ENCODE measurements at places on chromosomes 11 and 22. TPM values are rescaled to one million over a fixed set of nuclear protein-coding genes. Genes with fewer than 3 reads are reported as not detected.

DNA sequence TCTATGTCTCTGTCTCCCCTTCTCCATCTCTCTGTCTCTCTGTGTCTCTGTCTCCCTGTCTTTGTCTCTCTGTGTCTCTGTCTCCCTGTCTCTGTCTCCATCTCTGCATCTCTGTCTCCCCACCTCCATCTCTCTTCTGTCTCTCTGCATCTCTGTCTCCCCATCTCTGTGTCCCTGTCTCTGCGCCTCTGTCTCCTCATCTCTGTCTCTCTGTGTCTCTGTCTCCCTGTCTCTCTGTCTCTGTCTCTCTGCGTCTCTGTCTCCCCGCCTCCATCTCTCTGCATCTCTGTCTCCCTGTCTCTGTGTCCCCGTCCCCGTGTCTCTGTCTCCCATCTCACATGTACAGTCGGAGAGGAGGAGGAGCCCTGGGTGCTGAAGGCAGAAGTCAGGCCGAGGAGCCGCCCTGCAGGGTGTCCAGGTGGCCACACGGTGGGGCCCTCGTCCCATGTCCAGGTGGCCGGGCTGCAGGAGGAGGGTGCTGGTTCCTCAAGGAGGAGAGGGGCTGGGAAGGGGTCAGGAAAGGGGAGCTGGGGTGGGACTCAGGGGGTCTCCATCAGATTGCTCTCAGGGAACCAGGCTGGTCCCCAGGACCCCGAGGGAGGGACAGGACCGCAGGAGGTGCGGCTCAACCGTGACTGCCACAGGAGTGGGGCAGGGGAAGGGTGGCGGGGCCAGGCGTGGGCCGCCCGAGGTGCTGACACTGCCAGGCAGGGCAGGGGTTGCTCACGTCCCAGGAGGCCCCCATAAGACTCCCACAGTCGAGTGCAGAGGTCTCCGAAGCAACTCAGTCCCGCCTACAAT is 25.6 kb upstream of the TH start:
- peak; percentile 80 for DNase-seq

Gene CBLIF
- not detected for polyA plus RNA-seq

GRCh38 chr22:33579448-33580093 is 340.7 kb downstream of the LARGE1 start:
- DNase-seq, result peak; percentile 41

GRCh38 chr22:39475337-39475736 is 18.5 kb downstream of the MGAT3 start:
- DNase-seq, result no peak
